Cerebellum (tissue), 4 donors: ENCODE measurements at places on chromosomes 1 and 21. TPM values are rescaled to one million over a fixed set of nuclear protein-coding genes. Genes with fewer than 3 reads are reported as not detected.

The TP73 gene
- 0.36 TPM for total RNA-seq

The NID1 gene
- total RNA-seq = 41.9 TPM

The OR2L5 gene
- 2.7 TPM for total RNA-seq

The CCDC24 gene
- total RNA-seq = 5.2 TPM

The SEC16B gene
- total RNA-seq = 2.4 TPM

The LIPI gene
- not detected for total RNA-seq

The SMIM1 gene
- 1.7 TPM for total RNA-seq

The ACOT11 gene
- total RNA-seq = 6.4 TPM

The TENT5C gene
- total RNA-seq = 6.2 TPM

The CLCNKA gene
- total RNA-seq = not detected

The DPT gene
- total RNA-seq = 0.27 TPM

The ZRANB2 gene
- total RNA-seq = 86.8 TPM

The CFAP141 gene
- total RNA-seq = not detected

The CSMD2 gene
- 37.5 TPM for total RNA-seq

The HPCAL4 gene
- total RNA-seq = 27.9 TPM

The KIRREL1 gene
- total RNA-seq = 21.5 TPM

The FCRLA gene
- total RNA-seq = not detected

The MMEL1 gene
- total RNA-seq = 1.3 TPM

The FCGR3A gene
- 6.7 TPM for total RNA-seq

The ORC1 gene
- 3.1 TPM for total RNA-seq

The LCE6A gene
- total RNA-seq = not detected

The PTGS2 gene
- 3.4 TPM for total RNA-seq

The MYBPH gene
- total RNA-seq = not detected

The NHLH2 gene
- 59.6 TPM for total RNA-seq

The APCS gene
- total RNA-seq = not detected

The ADAMTSL4 gene
- 0.36 TPM for total RNA-seq

The CLSTN1 gene
- 94.4 TPM for total RNA-seq

The CAMK2N1 gene
- 26.5 TPM for total RNA-seq

The VAMP3 gene
- 33.6 TPM for total RNA-seq

The MNDA gene
- total RNA-seq = 1.4 TPM

The RNPC3 gene
- total RNA-seq = 51.6 TPM

The ANKRD65 gene
- 1.1 TPM for total RNA-seq

The HECTD3 gene
- total RNA-seq = 13.5 TPM

The CCT3 gene
- total RNA-seq = 162 TPM

The METTL13 gene
- 15.6 TPM for total RNA-seq

The PLA2G2A gene
- not detected for total RNA-seq

The LMX1A gene
- total RNA-seq = 13.3 TPM

The GNAT2 gene
- total RNA-seq = not detected

The ADPRS gene
- 13.0 TPM for total RNA-seq

The CD101 gene
- total RNA-seq = 1.6 TPM

The SLC25A33 gene
- total RNA-seq = 5.4 TPM

The FNDC10 gene
- 2.3 TPM for total RNA-seq

The CHRM3 gene
- total RNA-seq = 41.6 TPM

The GPX7 gene
- 29.5 TPM for total RNA-seq

The EXOC8 gene
- 20.5 TPM for total RNA-seq

The SIM2 gene
- total RNA-seq = not detected
